ENCODE measurements at places on chromosomes 2 and 18. TPM values are rescaled to one million over a fixed set of nuclear protein-coding genes. Genes with fewer than 3 reads are reported as not detected.

- DNase-seq = no peak
- H3K27ac ChIP-seq = no peak overlapping the region
- H3K27me3 ChIP-seq = no peaks in the 10 kb centered on the region
- no peaks in the 10 kb centered on the region for H3K36me3 ChIP-seq
Observed at GRCh38 chr18:63963615-63964256, 6.1 kb upstream of the SERPINB8 start.

DNA sequence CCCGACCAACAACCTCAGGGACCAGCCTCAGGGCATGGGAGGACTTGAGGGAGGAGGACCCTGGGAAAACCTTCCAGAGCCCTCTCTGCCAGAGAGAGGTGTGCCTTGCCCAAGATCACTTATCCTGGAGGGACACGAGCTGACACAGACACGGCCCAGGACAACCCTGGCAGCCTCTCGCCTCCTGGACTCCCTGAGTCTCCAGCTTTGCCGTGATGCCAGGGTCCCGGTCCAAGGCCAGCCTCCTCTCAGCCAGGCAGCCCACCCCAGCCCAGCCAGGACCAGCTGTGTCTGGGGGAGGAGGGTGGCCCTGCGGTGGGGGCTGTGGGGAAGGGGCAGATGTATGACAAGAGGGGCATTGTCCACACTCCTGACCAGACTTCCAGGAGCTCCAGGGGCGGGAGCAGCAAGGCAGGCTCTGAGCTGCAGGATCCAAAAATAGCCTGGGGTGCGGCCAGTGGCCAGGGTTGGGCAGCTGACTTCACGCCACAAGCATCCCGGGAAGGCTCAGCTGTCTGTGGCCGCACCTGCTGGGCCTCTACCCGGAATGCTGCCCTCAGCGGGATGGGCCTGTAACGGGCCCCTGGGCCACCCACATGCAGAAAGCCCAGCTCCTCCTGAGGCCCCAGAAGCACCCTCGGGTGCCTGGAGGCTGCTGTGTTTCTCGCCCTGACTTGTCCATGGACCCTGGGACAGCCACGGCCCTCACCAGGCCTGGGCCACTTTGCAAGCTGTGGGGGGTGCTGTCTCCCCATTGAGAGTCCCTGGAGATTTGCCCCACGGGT, 65.5 kb upstream of the GPC1 start:
- peaks cover 72% of the 10 kb centered on the region for H3K4me1 ChIP-seq
- peak overlapping the region; percentile 94 for H3K27ac ChIP-seq
- H3K4me3 ChIP-seq = no peak overlapping the region
- H3K27me3 ChIP-seq = no peaks in the 10 kb centered on the region

GRCh38 chr2:158042666-158043065, 59.0 kb upstream of the UPP2 start:
- H3K27ac ChIP-seq = no peak overlapping the region
- no peaks in the 10 kb centered on the region for H3K4me1 ChIP-seq

DNA sequence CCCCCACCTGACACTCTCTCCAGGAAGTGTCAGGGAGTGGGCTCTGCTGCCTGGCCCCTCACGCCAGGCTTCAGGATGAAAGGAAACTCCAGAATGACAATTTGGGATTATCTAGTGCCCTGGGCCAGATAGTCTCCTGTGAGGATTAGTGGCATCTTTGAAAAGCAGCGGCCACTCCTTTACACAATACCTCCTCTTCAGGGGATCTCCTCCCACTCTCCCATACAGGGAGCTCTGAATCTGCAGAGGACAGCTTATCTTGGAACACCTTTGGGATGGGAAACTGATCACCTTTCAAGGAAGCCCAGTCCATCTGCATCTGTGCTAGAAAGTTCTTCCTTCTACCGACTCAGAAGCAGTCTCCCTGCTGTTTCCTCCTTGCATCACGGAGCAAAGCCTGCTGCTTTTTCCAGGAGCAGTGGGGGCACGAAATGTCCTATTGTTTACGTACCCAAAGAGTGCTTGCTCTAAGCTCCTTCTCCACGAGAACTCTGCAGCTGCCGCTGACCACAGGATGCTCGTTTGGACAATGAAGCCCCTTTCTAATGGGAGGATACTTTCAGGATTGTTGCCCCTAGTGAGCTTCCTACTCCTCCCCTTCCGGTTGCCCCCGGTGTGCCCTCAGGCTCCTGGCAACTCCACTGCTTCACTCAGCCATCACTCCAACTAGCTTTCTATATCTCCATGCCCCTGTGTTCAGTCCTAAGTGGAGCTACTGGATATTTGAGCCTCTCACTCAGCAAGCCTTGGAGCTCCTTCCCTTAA, 31.5 kb downstream of the SIX3 start:
- H3K27ac ChIP-seq = no peak overlapping the region
- no peak overlapping the region for H3K4me3 ChIP-seq
- H3K27me3 ChIP-seq = peaks cover 3% of the 10 kb centered on the region
- no peaks in the 10 kb centered on the region for H3K36me3 ChIP-seq
- H3K4me1 ChIP-seq = no peaks in the 10 kb centered on the region
- DNase-seq = no peak

DNA sequence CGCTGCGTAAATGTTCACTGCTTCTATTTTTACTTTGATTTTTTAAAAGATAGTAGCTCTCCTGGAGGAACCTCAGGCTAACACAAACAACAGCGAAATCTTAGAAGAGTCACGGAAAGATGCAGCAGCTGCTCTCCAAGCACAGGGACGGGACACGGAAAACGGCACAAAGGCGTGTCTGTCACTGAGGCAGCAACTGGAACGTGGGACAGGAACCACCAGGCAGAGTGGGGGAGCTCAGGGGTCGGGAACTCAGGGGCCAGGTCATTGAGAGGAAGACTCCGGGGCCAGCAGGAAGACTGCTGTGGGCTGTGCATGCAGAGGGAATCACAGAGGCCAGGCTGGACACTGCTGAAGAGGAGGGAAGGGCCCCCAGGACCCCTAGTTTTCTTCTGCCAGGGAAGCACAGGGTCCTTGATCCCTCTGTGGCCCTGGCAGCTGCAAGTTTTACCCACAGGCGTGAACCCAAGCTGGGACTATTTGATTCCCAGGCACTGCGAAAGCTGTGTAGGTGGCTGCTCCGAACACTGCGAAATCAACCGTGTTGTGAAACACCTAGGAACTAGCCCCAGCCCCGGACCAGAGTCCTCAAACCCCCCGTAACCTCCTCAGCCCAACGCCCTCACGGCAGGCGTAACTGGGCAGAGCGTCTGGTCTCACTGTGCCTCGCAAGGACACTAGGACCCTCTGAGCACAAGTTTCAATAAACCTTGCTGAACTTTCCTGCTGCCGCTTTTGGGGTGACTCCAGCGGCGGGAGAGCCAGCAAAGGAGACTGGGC, 263.0 kb downstream of the EIPR1 start:
- no peaks in the 10 kb centered on the region for H3K4me1 ChIP-seq
- no peaks in the 10 kb centered on the region for H3K27me3 ChIP-seq
- no peak for DNase-seq
- H3K4me3 ChIP-seq = no peak overlapping the region
- no peak overlapping the region for H3K27ac ChIP-seq

GRCh38 chr2:36609507-36609906, 11.5 kb upstream of the FEZ2 start:
- H3K36me3 ChIP-seq = no peaks in the 10 kb centered on the region
- DNase-seq = no peak
- no peak overlapping the region for H3K4me3 ChIP-seq
- no peak overlapping the region for H3K27ac ChIP-seq
- no peaks in the 10 kb centered on the region for H3K27me3 ChIP-seq

DNA sequence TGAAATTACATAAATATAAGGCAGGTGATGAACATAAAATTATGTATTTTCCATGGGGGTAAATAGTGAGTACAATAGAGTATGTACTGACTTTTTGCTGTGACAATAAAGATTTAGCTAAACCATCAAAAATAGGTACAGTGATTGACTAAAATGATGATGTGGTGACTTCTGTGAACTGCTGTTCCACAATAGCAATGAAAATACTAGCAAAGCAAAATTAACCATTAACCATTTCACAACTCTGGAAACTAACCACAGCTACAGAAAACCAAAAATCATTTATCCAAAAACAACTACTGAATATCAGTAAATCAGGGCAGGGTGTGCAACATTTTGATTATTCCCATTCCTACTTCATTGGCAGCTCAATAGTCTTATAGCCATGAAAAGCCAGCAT, 161.4 kb upstream of the GYPC start:
- H3K27me3 ChIP-seq = no peaks in the 10 kb centered on the region
- H3K4me3 ChIP-seq = no peak overlapping the region
- H3K36me3 ChIP-seq = no peaks in the 10 kb centered on the region
- H3K4me1 ChIP-seq = no peaks in the 10 kb centered on the region
- DNase-seq = no peak

- no peaks in the 10 kb centered on the region for H3K27me3 ChIP-seq
- H3K4me3 ChIP-seq = no peak overlapping the region
- H3K27ac ChIP-seq = no peak overlapping the region
- no peak for DNase-seq
- H3K4me1 ChIP-seq = no peaks in the 10 kb centered on the region
Observed at GRCh38 chr2:162106146-162106551, 32.1 kb upstream of the DPP4 start.

DNA sequence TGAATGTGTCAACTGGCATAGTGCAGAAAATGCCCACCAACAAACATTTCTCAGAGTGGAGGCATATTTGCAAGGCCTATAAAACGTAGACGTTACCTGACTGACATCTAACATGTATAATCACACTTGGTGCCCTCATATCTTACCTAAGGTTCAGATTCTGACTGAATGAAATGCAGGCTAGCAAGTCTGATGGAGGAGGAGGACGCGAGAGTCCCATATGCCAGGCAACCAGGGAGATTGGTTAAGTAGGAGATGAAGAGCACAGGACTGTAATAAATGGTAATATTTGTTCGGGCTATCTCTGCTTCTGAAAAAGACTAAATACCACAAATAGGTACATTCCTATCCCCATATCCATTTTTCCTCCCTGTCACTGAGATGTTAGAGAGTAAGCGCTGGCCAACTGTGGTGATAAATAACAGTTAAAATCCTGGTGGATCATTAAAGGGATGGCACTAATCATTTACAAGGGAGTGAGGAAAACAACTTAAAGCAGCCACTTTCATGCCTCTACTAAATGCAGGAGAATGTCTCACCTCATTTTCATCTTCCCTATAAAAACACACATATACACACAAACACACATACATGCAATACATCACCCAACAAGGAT, 217.2 kb downstream of the TMEM163 start:
- DNase-seq = no peak
- H3K27ac ChIP-seq = no peak overlapping the region
- H3K4me1 ChIP-seq = no peaks in the 10 kb centered on the region
- H3K4me3 ChIP-seq = no peak overlapping the region
- no peaks in the 10 kb centered on the region for H3K36me3 ChIP-seq

DNA sequence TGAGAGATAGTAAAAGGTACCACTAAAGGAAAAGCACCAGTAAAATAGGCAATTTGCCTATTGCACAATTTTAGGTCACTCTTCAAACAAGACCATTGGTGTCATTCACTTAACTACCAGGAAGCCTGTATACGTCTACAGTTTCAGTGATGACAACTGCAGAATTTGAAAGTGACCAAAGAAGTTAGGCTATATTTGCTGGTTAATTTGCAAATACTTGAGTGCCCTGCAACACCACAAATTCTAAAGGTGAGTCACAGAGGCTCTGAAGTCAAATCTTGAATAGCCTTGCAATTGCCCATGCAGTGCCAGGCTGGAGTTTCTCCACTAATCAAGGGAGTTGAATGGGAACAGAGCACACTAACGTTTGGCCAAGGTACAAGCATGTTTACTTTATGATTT, 128.7 kb upstream of the CCDC68 start:
- no peak overlapping the region for H3K27ac ChIP-seq
- no peak for DNase-seq
- H3K36me3 ChIP-seq = no peaks in the 10 kb centered on the region
- H3K27me3 ChIP-seq = no peaks in the 10 kb centered on the region

GRCh38 chr2:23692263-23692662, 234.7 kb downstream of the ATAD2B start:
- no peaks in the 10 kb centered on the region for H3K4me1 ChIP-seq
- H3K4me3 ChIP-seq = no peak overlapping the region
- no peak overlapping the region for H3K27ac ChIP-seq
- DNase-seq = no peak
- no peaks in the 10 kb centered on the region for H3K27me3 ChIP-seq

DNA sequence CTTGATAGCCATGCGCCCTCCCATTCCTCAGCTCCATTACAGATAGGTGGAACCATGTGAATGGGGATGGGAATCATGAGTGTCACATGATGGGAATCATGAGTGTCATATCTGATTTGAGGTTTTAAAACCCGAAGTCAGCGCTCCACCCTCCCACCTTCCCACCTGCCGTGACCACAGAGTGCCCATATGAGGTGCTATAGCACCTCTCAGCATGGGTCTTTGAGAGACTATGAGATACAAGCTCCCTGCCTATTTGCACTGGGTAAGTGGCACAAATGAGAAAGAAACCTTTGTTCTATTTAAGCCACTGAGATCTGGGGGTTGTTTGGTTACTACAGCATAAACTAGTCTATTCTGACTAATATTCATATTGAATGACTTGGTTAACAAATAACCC, 78.5 kb upstream of the PTPRM start:
- no peak for DNase-seq
- no peak overlapping the region for H3K27ac ChIP-seq
- no peaks in the 10 kb centered on the region for H3K4me1 ChIP-seq
- no peaks in the 10 kb centered on the region for H3K36me3 ChIP-seq
- H3K27me3 ChIP-seq = no peaks in the 10 kb centered on the region

- no peaks in the 10 kb centered on the region for H3K27me3 ChIP-seq
- H3K4me1 ChIP-seq = no peaks in the 10 kb centered on the region
- no peak overlapping the region for H3K4me3 ChIP-seq
- no peak overlapping the region for H3K27ac ChIP-seq
- no peak for DNase-seq
Observed at GRCh38 chr2:104758199-104758620, 95.7 kb upstream of the POU3F3 start.

GRCh38 chr2:54947136-54947535, 103.1 kb downstream of the RTN4 start:
- H3K36me3 ChIP-seq = no peaks in the 10 kb centered on the region
- DNase-seq = no peak
- H3K4me1 ChIP-seq = peaks cover 23% of the 10 kb centered on the region

DNA sequence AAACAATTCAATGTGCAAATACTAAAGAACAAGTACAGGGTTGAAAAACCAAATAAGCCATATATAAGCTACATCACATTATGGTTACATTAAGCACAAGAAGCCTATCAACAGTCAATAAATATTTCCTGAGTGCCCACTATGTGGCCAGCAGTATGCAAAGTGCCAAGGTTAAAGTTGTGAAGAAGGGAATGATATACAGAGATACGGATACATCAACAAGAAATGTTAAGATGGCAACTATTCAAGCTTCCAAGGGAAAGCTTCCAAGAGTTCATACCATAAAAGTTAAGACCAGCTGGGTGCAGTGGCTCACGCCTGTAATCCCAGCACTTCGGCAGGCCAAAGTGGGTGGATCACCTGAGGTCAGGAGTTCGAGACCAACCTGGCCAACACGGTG, 14.0 kb downstream of the DYM start:
- no peaks in the 10 kb centered on the region for H3K27me3 ChIP-seq
- H3K27ac ChIP-seq = no peak overlapping the region
- no peaks in the 10 kb centered on the region for H3K36me3 ChIP-seq

Gene EVX2
- not detected for total RNA-seq

All from psoas muscle (tissue), 8 donors.